ENCODE measurements at places on chromosomes 5 and 9. TPM values are rescaled to one million over a fixed set of nuclear protein-coding genes. Genes with fewer than 3 reads are reported as not detected.

TLX3 gene
- not detected for total RNA-seq

IL17B gene
- total RNA-seq: not detected

PCDHGB2 gene
- total RNA-seq: 2.3 TPM

ROR2 gene
- total RNA-seq: 11.8 TPM

LCN9 gene
- total RNA-seq: not detected

OBP2B gene
- not detected for total RNA-seq

SNCAIP gene
- 2.1 TPM for total RNA-seq

DNA sequence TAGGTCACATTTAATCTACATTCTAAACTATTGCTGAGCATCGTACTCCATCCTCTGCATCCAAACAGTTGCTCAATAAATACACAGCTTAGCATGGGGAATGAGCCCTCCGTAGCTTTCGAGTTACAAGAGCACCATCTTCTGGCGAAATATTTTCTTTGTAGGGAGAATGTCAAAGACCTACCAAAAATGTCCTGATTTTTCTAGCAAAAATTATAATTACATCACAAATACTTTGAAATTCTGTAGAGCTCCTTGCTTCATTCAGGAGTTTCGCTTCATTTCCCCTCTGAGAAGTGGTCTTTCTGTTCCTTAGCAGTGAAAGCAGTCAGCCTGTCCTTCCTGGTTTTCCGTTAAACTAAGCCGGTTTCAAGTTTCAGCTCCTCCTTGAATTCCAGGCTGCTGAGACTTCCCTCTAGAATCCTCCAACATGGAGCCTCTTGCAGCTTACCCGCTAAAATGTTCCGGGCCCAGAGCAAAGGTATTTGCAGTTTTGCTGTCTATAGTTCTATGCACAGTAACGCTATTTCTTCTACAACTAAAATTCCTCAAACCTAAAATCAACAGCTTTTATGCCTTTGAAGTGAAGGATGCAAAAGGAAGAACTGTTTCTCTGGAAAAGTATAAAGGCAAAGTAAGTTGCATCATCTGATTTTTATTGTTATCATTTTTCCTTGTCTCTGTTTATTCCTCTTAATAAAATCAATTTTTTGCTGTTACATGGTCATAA lies at the start of gene GPX8:
TSS of gene GPX8 (plus strand) at position 409 of the 730 bp plus-strand sequence. CDS start at position 431, 22 bp downstream.
- DNase-seq: peak; percentile 74

DNA sequence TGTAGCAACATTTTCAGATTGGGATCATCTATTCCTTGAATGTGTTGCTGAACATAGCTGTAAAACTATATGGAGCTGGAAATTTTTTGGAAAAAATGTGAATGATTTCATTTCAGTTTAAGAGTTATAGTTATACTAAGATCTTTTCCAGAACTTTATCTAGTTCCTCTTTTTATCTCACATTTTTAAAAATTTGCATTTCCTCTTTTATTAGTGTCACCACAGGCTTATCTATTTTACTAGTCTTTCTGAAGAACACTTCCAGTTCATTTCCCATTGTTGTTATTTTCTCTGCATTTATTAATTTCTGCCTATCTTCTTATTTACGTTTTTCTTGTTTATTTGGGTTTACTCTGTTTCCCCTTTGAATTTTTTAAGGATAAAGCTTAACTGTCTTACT lies 46.0 kb upstream of the FSTL4 start:
- DNase-seq: no peak

DNA sequence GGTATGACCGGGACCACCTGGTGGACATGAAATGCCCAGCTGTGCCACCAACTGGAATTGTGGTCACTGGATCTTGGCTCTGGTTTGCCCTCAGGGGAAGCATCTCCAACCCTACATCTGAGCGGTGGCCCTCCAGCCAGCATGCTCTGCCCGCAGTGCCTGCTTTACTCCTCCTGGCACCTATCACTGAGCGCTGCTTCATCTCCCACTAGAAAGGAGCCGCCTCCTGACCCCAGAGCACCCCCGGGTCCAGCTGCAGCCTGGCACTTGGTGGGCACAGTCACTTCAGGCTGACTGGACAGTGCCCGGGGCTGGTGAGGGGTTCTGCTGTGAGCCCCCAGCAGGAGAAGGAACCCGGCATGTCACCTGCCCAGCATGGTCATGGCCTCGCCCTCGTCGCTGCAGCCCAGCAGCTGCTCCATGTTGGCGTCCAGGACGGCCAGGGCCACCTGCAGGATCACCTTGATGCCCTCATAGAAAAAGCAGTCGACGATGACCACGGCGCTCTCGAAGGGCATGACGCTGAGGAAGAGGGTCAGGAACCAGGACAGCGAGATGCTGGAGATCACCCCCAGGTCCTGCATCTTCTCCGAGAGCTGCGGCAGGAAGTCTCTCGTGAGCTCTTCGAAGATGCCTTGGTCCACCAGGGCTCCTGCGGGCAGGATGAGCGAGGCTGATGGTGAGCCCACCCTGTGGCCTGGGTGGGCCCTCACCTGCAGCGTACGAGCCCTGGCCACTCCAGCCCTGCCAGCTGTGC lies 16.1 kb upstream of the MRNIP start:
- no peak for DNase-seq

DNA sequence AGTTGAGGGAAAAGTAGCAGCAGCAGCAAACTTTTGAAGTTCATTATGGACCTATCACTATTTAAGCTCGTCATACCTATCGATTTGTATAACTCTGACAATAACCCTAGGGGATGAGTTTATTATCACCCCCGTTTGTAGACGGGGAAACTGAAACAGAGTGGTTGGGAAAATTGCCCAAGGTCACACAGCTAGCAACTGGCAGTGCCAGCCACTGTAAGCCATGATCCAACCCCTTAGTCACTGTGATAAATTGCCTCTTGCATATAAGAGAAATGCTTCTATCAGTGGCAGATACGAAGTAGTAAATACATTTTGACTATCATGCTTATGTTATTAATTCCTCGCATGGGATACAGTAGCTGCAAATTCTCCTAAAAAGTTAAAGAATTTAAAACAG lies 73.3 kb upstream of the ATP10B start:
- DNase-seq: no peak

DNA sequence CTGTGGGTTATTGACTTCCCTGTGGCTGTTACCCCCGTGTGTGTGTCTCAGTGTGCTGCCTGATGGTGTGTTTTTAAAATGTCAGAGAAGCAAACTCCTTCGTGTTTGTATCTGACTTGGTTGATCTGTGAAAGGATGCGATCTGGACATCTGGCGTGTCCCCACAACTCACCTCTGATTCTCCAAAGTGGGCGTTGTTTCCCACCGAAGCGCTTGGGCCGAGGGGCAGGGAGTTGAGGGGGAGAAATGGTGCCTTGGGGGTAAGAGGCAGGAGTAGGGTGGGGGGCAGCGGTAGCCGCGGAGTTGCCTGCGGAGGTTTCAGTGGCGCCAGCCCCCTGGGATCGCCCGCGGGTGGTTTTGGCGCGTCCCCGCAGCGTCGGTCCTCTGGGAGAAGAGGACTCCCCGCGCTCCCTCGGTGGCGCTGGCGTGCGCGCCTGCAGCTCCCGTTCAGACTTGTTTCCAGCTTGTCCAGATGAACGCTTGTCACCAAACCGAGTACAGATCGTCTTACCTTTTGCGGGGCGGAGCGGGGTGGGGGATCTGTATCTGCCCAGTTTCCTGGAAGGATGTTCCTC lies 1.1 kb downstream of the MAST4 start:
- DNase-seq: peak; percentile 86

DNA sequence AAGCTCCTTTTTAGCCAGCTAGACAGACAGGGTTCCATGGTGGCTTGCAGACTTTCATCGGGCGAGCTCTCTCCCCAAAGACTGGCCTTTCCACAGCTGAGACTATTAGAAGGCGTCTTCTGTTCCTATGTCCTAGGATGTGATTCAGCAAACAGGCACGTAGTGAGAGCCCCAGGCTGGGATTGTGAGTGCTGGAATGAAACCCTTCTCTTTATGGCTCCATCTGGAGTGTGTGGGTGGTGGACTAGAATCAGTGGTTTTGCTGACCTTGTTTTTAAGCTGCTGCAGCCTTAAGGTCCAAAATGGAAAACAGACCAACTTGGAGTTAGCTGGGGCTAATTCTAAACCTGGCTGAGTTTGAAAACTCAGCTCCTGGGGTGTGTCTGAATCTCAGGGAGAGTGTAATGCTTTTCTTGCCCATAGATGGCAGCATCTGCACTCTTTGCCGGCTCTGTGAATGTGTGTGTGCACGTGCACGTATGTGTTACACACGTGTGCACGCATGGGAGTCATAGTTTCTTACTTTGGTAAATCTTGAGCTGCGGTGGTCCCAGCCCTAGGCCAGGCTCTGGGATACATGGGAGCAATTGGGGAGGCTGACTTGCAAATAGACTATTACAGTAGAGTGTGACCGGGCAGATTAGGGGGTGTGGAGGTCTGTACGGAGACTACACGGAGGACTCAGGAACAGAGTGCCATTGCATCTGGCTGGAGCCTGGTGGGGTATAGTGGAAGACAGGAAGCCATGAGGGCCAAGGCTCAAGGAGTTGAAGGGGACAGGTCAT lies 10.7 kb downstream of the GSN start:
- no peak for DNase-seq

DNA sequence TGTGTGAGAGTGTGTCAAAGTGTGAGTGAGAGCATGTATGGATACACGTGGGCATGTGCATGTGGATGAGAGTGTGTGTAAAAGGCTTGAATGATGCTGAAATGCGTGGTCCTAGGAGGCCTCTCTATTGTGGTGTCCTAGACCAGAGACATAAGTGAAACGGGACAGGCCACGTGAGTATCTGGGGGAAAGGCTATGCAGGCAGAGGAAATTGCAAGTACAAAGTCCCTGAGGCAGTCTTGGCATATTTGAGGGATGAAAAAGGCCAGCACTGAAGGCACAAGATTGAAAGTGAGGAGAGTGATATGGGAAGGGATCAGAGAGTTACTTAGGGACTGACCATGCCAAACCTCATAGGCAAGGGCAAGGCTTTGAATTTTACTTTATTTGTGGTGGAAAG lies 67.2 kb upstream of the CCDC152 start:
- DNase-seq: no peak

DNA sequence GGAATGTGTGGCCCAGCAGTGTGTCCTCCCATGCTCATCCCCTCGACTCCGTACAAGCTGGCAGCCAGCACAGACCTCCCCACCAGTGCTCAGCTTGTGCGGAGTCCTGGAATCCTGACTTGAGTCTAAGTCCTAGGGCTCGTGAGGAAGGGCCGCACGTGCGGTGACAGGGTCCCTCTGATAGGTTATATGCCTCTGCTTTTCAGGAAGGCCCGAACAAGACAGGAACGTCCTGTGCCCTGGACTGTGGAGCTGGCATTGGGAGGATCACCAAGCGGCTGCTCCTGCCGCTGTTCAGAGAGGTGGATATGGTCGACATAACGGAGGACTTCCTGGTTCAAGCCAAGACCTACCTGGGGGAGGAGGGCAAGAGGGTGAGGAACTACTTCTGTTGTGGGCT lies 7.9 kb downstream of the NTMT1 start:
- DNase-seq: peak; percentile 57

DNA sequence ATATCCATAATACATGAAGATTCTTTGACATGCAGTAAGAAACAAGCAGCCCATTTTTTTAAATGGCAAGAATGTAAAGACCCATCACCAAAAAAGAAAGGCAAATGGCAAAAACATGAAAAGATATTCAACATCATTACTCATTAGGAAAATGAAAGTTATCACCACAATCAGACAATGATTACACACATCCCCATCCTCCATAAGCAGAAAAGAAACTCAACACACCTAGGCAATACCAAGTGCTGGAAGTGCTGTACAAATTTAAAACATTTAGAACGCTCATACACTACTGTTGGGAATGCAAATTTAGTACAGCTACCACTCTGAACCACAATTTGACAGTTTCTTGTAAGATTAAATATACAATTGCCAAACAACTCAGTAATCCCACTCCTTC lies 466.7 kb downstream of the ACTL7B start:
- DNase-seq: no peak

DNA sequence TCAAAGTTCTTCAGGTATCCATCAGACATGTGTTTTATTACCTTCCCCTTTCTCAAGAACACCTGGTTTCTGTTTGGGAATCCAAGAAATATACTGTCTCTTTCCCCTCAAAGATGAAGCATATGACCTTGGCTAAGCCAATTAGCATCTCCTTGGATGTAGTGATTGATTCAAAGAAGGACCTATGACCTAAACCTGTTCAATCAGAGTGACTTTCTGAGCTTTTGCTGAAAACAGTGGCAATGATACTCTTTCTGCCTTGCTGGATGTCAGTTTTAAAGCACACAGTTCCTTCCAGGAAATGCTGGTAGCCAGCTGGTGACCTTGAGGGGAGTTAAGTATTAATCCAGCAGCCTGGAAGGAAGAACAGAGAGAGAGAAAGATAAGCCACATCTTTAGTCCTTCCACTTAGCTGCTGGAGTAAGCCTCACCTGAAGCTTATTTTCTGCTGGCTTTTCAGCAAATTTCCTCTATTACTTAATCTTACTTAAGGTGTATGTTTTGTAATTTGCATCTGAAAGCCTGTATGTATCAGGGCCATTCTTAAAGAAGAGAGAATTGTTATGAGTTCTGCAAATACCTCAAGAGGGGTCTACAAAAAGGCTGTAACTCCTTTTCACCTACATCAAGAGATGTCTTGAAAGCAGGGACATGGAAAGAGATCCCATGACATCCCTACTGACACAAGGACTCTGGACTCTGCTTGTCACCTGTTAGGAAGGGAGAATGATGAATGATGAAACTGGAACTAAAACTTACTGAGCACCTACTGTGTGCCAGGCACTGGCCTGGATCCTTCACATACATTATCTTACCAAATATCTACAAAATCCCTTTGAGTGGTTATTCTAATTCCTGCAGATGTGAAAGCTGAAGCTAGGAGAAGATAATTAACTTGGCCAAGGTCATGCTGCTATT lies 35.2 kb upstream of the PIK3R1 start:
- no peak for DNase-seq

DNA sequence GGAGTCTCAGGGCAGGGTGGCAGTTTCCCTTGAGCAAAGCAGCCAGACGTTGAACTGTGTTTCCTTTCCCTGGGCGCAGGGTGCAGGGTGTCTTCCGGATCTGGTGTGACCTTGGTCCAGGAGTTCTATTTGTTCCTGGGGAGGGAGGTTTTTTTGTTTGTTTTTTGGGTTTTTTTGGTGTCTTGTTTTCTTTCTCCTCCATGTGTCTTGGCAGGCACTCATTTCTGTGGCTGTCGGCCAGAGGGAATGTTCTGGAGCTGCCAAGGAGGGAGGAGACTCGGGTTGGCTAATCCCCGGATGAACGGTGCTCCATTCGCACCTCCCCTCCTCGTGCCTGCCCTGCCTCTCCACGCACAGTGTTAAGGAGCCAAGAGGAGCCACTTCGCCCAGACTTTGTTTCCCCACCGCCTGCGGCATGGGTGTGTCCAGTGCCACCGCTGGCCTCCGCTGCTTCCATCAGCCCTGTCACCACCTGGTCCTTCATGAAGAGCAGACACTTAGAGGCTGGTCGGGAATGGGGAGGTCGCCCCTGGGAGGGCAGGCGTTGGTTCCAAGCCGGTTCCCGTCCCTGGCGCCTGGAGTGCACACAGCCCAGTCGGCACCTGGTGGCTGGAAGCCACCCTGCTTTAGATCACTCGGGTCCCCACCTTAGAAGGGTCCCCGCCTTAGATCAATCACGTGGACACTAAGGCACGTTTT lies 3.5 kb upstream of the PHYHD1 start:
- DNase-seq: peak; percentile 86

DNA sequence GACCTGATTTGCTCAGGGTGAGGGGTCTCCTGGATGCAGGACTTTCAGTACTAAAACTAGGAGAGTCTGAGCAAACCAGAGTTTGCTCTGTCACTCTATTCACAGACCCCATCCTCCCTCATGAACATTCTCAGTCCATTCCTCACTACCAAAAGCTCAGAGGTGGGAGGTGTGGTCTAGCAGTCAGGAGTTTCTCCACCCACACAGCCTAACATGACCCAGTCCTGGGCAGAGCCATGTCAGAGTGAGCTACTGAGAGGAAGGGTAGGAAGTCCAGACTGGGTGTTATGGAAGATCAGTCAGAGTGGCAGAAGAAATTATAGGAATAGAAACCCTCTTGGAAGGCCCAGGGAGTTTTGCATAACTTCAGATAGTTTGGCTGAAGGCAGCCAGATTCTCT lies 113.3 kb upstream of the GRAMD2B start:
- DNase-seq: no peak

Data from left lung (tissue), 14 donors.